AG04449 (cell line): ENCODE measurements at places on chromosomes 1 and 21.

DNA sequence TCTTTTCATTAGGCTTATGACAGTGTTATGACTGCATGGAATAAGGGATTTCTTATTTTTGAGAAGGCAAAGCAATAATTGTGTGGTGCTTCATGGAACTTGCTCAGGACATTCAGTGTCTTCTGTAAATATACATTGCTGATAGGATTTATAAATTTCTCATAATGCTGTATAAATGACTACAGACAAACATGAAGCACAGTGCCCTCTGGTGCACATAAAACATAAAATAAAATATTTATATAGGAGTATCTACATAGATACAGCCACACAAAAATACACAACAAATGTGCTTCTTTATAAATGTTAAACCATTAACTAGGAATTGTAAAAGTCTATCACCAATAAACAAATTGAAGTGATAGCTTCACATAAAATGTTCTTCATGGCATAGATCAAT, 24.1 kb downstream of the BRINP3 start:
- DNase-seq, result no peak

DNA sequence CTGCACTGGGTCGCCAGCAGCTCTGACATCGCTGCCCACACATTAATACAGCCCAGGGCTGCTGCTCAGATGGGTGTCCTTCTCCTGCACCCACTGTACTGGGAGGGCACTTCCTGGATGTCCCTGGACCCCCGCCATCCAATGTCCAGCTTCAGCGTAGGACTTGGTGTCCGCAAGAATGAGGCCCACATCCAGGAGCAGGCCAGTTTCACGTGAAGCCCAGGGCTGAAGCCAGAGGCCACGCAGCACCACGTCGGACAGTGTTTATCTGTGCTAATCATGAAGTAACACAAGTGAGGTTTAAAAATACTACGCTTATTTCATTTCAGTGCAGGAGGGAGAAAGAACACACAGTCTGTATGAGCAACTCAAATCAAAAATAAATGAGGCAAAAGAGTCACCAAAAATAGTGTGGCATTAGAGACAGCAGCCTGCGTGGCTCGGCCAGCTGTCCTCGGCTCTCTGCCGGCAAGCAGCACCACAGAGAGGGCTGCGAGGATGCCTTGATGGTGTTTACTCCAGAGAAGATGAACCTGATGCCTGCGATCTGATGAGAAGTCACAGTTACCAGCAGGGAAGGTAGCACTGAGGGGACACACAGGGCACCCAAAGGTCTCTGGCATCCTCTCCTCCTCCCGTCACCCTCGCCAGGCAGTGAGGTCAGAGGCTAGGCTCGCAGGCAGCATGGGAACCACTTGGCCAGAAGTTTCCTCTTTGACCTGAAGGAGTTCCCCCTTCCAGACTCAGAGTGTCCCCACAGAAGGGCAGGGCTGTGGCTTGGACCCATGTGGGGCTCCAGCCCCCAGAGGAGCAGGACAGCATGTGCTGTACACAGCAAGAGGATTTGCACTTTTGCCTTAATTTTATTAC, 22.1 kb upstream of the NPHP4 start:
- DNase-seq, result no peak

- no peak for DNase-seq
Observed at GRCh38 chr1:168941640-168942039, 164.8 kb upstream of the ATP1B1 start.

GRCh38 chr21:22961258-22961657, 1963.0 kb downstream of the NCAM2 start:
- DNase-seq, result no peak

DNA sequence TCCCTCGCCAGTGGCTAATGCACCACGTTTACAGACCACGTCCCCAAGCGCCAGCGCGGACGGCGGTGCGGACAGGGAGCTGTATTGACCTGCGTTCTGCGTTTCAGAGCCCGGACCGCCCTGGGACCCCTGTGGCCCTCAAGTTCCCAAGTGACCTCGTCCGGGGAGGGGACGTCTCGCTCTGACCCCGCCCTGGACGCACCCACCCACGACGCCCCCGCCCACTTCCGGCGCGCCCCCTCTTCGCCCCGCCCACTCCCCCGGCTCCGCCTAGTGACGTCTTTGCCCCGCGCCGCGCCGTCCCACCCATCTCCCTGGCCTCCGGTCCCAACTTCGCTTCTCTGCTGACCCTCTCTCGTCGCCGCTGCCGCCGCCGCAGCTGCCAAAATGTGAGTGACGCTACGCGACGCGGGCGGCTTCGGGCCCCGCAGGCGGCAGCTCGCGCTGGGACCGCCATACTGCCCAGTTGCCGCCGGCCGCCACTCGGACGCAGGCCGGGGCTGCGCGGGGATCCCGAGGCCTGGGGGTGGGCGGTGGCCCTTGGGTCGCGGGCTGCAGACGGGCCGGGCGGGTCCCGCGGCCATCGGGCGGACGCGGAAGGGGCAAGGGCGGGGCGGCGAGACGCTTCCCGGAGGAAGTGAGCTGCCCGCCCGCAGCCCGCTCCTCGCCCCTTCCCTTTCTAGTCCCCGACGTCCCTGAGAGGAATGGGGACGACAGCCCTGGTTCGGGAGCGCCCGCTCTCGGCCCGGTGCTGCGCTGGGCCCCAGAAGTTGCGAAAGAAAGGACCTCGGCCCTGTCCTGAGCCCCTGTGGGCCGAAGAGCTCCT, at the start of gene VAMP3:
TSS of gene VAMP3 (plus strand) at position 300 of the 826 bp plus-strand sequence. CDS start at position 388, 88 bp downstream.
- DNase-seq, result no peak

- DNase-seq, result no peak
Observed at GRCh38 chr1:71610476-71610875, 529.6 kb upstream of the ZRANB2 start.

DNA sequence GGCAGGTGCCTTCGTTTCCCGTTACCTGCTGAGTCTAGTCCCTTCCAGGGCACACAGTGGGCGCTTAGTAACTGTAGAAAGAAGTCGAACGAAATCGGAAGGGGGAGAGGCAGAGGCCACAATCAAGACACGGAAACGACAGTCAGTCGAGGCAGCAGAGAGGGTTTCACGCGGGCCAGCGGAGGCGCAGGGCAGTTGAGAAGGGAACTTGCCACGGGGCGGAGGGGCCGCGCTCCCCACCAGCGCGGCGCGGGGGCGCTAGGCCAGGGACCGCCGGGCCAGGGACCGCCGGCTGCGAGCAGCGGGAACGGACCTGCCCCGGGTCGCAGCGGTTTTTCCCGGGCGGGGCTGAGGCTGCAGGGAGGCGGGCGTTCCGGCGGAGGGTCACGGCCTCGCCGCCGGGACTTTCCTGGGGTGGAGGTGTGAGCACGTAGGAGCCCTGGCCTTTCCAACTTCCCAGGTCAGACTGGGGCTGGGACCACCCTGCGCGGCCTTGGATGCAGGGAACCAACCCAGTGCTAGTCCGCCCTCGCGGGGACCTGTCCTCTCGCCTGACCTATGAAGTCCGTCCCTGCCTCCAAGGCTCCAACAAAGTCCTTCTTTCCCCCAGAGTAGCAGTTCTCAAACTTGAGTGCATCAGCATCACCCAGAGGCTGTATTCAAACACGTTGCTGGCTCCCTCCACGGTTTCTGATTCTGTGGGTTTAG, 150.1 kb upstream of the FGGY start:
- DNase-seq, result no peak

- DNase-seq, result no peak
Observed at GRCh38 chr1:1157914-1158710, 15.6 kb upstream of the TTLL10 start.

GRCh38 chr1:3231245-3231644, 162.2 kb downstream of the PRDM16 start:
- DNase-seq, result no peak

DNA sequence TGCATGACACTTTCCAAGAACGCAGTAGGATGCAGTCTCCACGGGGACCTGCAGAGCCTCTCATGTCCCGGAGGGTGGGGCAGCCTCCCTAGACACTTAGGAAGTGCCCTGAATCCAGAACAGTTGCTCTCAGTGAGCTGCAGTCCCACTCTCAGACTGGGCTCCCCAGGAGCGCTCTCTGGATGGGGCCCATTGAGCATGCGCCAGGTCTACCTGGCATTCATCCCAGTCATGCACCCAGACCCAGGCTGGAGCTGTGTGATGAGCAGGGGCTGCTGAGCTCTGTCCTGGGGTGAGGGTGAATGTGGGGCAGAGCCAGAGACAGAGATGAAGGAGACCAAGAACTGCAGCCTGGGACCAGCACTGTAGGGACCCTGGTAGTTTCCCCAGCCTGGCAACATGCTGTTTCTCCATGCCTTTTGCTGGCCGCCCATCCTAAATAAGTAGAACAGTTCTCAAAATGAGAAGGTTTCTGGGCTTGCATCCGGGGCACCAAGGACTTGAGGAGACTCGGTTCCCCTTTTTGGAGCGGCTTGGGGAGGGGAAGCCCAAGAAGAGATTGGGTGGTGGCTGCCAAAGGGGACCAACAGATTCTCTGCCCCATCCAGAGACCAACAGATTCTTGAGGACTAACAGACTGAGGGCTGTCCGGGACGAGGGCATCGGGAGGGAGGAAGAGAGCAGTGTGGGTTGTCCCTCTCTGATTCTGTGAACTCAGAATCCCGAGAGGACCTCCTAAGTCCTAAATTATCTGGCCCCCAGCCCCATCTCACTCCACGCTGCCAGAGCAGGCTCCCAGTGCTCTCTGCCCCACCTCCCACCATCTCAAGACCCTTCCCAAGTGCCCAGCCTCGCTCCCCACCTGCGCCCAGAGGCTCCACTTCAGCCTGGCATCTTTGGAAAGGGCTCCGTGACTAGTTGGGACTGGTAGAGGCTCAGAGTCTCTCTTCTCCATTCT, 1.0 kb upstream of the PGLYRP4 start:
- DNase-seq, result no peak

- DNase-seq, result no peak
Observed at GRCh38 chr1:45097944-45098343, 85.9 kb downstream of the UROD start.

GRCh38 chr1:65221638-65222339, 73.8 kb downstream of the AK4 start:
- no peak for DNase-seq

DNA sequence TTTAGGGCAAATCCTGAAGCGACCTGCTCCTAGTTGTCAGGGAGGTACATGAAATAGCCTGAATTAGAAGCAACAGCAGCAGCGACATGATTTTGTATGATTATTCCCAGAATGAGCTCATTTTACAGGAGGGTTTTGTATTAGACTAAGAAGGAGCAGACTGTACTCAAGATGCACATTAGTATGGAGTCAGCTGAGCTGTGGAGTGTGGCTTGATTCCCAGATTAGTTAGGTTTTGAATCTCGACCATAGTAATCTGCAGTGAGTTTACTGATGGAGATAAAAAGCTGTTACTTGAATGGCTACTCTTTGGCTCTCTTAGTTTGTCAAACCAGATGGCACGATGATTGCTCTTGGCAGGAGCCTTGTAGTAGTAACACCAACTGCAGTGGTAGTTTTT, 143.1 kb downstream of the PHTF1 start:
- no peak for DNase-seq

- DNase-seq, result no peak
Observed at GRCh38 chr1:226320930-226321329, 12.0 kb upstream of the LIN9 start.

GRCh38 chr1:42758641-42759040, 8.2 kb downstream of the P3H1 start:
- DNase-seq, result no peak
